Putamen (tissue), 1 donor: ENCODE measurements at places on chromosomes 6 and 20.

DNA sequence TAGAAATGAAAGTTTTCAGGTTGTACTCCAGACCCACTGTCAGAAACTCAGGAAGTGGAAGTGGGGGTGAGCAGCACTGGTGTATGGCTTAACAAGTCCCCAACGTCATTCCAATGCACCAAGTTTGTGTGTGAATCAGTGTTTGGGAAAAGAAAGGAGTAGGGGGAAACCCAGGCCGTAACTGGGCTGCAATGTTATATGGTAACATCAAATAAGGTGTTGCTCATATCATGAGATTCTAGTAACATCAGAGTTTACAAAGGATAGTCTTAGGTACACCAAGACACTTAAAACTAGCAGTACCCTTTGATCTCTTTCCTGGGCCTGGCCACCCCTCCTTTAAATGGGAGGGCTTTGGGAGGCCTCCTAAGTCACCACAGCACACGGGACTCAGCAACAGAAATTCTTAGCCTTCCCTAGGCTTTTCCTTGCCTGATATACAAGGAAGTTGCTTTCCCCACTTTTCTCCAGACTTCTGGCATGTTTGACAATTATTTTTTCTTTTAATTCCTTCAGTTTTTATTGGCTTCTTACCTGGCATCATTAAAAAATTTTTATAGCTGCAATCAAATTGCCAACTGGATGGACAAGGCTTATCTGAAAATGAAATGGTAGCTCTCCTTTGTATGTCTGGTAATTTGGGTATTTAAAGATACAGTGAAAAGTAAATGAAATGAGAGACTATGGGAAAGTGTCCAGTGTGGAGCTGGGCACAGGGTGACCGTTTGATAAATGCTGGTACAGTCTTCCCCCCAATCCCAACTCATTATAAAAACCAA lies 15.1 kb downstream of the E2F3 start:
- DNase-seq = no peak

- peak; percentile 76 for DNase-seq
These were observed 832.6 kb downstream of the QKI start for GRCh38 chr6:164247106-164247505.

DNA sequence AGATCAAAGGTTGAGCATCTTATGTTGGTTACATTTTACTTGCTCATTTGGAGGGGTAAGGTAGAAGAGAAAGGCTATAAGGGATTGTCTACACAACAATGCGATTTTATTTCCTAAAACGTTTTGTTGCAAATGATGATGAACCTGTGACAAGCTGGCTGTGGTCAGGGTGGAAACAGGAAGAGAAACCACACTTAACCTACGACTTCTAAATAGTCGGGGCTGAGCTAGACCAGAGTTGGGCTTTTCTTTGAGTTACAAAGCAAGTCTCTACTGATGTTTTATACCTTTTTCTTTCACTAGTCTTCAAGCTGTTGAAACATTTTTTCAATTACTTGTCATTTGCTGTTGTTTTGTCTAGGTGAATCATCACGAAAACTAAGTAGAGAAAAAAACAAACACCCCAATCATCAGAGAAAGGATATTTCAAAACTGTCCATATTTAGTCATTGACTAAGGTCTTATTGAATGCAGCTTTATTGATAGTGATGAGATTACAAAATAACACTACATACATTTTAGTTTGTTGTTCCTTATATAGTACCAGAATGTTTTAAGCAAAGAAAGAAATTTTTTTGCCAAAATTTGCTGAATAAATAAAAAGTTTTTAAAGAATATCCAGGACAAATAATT lies 18.0 kb downstream of the KLHL31 start:
- DNase-seq = no peak

DNA sequence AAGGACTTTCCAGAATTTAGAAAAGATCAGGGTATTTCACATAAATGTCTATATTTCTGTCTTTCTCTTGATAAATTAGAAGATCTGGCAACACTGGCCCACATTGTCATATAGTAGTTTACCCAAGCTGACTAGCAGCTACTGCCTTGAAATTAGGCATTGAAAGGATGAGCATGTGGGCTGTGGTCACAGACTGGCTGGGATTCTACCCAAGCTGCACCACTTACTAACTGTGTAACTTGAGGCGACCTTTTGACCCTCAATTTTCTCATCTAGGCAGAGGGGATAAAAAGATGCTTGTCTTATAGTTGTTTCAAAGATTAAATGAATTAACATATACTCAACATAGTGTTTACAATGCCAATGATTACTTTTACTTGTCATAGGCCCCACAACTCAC lies 152.7 kb upstream of the BMP2 start:
- no peak for DNase-seq

- DNase-seq = no peak
These were observed 46.4 kb downstream of the HEBP2 start for GRCh38 chr6:138450445-138450844.

- DNase-seq = no peak
These were observed 51.7 kb downstream of the CHMP4B start for GRCh38 chr20:33862709-33863403.

DNA sequence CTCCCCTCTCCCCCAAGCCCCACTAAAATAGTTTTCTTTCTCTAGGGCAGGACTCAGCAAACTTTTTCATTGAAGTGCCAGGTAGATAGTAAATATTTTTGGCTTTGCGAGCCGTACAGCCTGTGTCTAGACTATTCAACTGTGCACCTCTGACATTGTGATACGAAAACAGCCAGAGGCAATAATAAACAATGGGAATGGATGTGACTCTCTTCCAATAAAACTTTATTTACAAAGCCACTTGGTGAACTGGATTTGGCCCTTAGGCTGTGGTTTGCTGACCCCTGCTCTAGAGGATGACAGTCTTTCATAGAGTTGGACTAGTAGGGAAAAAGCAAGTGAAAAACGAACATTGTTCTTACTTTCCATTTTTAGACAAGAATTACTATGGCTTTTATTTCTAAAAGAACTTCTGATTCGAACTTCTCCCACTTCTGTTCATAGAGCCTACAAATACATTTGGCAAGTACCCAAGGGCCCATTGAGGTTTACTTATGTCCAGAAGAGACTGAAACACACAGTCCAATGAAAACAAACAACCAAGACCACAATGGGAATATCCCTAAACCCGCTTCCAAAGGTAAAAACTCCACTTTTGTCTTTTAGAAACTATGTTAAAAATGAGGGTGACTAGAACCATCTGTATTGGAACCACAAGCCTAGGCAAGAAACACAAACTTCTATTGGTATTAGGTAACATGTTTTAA lies 46.4 kb upstream of the CDKAL1 start:
- no peak for DNase-seq

- no peak for DNase-seq
These were observed 69.5 kb upstream of the FABP7 start for GRCh38 chr6:122709922-122710512.

DNA sequence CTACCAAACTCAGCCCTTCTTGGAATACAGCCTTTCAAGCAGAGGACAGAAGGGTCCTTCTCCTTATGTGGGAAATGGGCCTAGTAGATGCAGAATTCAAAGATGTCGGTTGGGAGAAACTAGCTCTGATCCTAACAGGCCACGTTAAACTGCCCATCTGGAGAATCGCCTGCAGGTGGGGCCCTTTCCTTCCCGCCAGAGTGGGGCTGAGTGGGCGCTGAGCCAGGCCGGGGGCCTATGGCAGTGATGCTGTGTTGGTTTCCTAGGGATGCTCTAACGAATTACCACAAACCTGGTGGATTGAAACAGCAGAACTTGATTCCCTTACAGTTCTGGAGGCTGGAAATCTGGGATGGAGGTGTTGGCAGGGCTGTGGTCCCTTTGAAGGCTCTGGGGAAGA lies 9.1 kb downstream of the MAPK13 start:
- no peak for DNase-seq

DNA sequence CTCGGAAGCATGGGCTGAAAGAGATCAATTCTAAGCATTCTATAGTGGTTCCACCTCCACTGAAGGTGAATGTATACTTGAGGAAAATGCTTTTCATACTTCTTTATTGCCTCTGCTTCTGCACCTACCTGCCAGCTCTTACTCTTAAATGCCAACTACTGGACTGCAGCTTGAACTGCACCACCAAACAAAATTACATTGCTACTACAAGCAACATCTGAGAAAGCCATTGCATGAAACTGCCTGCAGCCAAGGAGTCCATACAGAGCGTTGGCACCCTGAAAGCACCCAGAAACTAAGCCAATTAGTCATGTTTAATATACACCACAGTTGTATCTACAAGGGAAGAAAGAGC lies 440.9 kb downstream of the BTBD3 start:
- no peak for DNase-seq

- no peak for DNase-seq
These were observed 26.3 kb downstream of the RPRD1B start for GRCh38 chr20:38059832-38060231.

DNA sequence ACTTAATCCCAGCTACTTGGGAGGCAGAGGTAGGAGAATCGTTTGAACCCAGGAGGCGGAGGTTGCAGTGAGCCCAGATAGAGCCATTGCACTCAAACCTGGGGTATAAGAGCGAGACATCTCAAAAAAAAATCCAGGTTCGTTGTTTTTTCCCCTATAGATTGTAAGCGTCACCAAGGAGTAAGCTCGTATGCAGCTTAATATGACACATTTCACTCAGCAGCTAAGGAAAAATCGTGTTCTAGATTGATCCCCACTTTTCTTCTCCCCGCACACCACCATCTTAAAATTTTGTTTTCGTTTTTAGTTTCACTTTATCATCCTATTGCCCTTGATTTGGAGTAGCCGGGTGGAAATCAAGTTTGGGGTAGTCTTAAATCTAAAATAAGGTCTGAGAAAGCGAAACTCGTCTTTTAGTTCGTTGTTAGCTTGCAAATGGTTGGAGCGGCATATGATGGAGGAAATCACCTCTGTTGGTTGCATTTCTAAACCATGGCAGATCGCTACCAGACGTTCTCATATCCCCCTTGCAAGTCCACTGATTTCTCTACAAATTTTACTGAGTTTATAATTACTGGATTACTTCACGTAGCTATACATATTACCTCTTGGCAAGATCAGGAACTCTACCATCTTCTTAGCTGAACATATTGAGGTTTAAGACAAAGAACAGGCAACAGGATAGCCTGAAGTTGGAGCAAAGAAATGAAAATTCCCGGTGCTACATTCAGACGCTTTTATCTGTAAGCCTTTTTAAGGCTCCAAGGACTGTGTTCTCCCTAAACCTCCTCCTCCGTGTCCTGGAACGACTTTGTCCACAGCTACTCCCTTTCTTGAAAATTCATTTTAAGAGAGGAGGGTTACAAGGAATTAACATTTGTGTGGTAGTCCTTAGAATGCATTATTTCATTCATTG lies 91.1 kb upstream of the BTN3A2 start:
- DNase-seq = no peak

- peak; percentile 57 for DNase-seq
These were observed 6.2 kb downstream of the CST11 start for GRCh38 chr20:23446505-23446904.

GRCh38 chr6:33590531-33591198 lies 10.6 kb upstream of the BAK1 start:
- DNase-seq = no peak

- DNase-seq = no peak
These were observed 74.7 kb downstream of the EYA4 start for GRCh38 chr6:133315811-133316210.

- no peak for DNase-seq
These were observed 14.5 kb upstream of the PSMG4 start for GRCh38 chr6:3244003-3244831.

GRCh38 chr6:155067956-155068615 lies 73.0 kb downstream of the TIAM2 start:
- no peak for DNase-seq

- DNase-seq = no peak
These were observed 143.3 kb downstream of the NFATC2 start for GRCh38 chr20:51399006-51399890.

DNA sequence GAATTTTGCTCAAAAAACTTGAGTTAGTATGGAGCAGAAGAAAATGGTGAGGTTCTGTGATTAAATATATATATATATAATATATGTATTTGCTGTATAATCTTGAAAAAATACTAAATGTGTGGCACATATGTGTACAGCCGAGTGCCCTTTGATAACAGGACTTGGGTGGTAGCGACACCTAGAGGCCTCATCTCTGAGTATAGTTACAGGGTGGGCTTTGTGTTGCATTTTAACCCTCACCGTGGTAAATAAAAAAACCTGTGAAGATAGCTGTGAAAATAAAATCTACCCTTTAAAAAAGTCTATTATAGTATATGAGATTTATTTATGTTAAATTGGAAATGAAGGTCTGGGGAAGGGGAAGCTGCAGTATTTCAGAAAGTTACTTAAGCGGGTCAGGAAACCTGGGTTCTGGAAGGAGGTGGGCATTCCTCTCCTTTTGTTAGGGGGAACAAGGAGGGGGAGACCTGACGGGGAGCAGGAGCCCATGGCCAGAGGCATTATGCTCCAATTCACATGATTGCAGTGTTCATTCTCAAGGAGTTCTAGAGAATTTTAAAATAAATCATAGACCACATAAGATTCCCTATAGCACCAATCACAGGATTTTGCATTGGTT lies 82.7 kb downstream of the SH3BGRL2 start:
- no peak for DNase-seq

GRCh38 chr20:51249215-51249614 lies 226.3 kb upstream of the KCNG1 start:
- no peak for DNase-seq

DNA sequence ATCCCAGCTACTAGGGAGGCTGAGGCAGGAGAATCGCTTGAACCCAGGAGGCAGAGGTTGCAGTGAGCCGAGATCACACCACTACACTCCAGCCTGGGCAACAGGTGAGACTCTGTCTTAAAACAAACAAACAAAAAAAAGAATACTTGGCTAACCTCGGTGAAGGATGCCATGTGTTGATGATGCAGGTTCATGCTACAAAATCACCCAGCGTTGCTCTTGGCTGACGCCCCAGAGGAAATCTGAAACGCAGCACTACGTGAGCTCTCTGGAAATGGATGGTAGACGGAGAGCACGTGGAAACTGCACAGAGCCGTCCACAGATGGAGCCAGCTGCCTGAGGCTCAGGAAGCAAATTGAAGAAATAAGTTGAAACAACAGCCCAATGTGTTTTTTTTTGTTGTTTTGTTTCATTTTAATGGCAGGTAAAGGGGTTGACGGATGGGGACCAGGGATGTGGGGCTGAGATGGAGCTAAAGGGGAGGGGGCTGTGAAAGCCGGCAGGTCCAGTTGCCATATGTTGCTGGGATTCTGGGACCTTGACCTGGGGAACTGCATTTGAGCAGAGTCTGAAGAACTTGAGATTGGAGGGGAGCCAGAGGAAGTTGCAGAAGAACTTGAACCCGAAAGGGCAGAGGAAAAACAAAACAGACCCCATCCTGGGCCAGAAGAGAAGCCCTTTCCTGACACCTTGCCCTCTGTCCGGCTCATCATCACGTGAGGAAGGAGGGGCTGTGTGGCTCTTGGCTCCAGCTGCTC lies 12.8 kb upstream of the MANBAL start:
- DNase-seq = no peak
